ENCODE measurements at places on chromosomes 7 and 10. TPM values are rescaled to one million over a fixed set of nuclear protein-coding genes. Genes with fewer than 3 reads are reported as not detected.

LRRC4 gene
- 1.9 TPM for total RNA-seq

ECHDC3 gene
- 11.5 TPM for total RNA-seq

PHYH gene
- 40.7 TPM for total RNA-seq

GRCh38 chr10:87771871-87772500, 46.0 kb downstream of the ATAD1 start:
- no peak for ATAC-seq

DNA sequence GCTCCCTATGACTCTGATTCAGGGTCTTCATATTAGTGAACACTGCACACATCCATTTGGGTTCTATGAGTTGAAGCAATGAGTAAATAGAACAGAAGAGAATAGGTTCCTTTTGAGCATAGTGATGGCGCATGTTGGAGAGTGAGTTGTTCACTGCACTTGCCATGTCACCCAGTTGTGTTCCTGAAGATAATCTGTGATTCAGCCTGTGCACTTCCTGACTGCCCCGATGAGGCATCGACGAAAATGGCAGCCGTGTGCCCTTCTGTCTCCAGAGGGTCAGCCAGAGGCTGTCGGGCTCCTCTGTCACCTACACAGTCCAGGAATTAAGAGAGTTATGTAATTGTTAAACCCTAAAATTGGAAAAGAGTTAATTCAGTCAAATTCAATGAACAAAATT, 94.7 kb downstream of the GALNT11 start:
- ATAC-seq = no peak

GRCh38 chr10:59245686-59246085, 69.2 kb downstream of the PHYHIPL start:
- ATAC-seq = no peak

DNA sequence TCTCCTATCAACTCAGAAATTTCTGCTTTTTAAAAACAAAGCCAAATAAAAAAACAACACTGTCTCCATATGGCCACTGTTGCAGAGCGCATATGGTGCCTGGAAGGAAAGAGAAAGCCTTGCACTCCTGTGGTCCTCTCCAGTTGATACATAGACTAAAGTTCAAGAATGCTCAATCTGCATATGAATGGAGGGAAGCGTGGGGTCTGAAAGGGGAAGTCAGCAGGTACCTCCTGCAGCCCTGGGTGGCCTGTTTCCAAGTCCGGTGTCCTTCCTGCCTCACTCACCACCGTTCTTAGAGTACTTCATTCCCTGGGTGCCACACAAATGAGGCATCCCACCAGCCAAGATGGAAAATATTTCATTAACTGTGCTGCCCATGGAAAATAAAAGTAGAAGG, 138.3 kb upstream of the PALS2 start:
- ATAC-seq = no peak

GRCh38 chr10:22685926-22686325, 28.5 kb downstream of the PIP4K2A start:
- ATAC-seq = peak; percentile 65

DNA sequence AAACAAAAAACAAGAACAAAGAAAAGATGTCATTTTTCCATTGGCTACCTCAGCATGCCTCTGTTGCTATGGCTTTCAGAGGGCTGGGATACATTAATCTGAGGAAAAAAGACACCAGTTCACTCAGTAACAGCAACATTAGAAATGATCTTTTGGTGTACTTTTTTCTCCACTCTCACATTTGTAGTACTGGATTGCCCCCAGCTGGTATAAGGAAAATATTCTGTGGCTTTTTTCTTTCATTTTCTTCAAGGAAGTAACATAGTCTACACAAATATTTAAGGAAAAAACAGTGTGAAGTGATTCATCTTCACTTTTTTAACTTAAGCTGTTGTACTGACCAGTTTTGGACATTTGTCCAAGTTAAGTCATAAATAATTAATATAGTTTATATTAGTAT, 482.3 kb downstream of the SORCS1 start:
- no peak for ATAC-seq

- no peak for ATAC-seq
Observed at GRCh38 chr7:152115021-152115718, 89.7 kb downstream of the GALNT11 start.

DNA sequence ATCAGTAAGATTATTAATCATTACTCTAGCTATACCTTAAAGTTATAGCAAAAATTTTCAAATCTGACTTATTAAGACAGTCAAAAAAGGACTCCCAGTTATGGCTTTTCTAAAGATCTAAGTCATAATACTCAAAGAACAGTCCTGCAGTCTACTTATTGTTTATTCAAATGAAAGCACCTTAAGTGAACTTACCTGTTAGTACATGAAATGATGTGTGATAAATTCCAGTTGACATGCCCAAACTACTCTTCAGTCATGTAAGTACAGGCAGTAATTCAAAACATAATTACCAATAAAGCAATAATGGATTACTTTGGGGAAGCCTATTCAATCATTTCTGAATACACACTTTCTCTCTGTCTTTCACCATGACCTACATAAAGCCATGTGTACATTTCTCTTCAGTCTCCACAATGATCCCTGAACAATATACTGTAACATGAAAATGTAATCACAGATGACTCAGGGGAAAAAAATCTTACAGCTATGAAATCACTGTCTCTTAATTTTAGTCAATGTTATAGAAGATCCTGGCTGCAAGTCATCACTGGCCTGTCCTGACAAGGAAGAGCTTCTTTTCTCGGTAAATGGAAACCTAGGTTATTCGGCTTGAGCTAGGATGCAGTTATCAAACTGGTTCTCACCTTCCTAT, 420.7 kb upstream of the LRRTM3 start:
- ATAC-seq = no peak

- no peak for ATAC-seq
Observed at GRCh38 chr7:77917500-77918262, 119.1 kb downstream of the PHTF2 start.

DNA sequence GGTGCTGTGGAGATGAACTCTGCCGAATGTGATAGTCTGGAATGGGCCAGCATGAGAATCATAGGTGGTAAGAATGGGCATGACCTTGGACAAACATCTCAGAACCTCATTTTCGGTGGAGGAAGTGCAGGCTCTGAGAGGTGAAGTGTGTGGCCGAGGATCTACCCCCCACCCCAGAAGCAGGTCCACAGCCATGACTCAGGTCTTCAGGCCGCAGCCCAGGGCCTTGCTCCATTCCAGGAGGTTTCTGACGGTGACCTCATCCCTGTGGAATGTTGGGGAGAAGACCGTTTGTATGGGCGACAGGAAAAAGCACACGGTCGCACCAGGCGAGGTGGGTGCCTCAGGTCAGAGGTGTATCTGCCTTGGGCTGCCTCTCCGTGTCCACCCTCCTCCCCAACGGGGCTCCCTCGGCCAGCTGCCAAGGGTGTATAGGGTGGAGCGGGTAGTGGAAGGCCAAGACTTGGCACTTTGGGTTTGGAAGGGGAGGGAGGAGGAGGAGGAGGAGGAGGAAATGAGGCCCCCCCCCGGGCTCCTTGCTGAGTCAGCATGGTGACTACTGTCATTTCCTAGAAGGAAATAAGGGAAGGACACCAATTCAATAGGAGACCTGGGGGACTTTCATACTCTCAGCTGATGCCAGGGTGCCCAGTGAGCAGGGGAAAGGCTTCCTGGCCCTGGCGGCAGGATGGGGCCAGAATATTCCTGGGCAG, 168.0 kb upstream of the RHEB start:
- ATAC-seq = peak; percentile 89

DNA sequence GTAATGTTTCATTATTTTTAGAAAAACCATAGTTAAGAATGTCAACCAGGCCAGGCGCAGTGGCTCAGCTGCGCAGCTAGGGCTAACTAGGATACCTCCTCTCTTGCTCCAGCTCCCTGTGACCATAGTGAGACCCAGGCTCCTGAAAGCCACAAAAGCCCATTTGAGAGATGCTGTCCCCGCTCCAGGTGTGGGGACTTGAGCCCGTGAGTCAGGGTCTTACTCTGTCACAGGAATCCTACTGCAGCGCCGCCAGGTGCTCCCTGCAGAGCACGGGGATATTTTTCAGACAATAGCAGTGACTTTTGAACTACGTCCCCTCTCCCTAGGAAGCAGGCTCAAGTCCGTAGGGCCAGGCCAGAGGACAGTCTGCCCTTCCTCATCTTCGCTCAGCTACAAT, 75.6 kb upstream of the NRBF2 start:
- ATAC-seq = no peak

DNA sequence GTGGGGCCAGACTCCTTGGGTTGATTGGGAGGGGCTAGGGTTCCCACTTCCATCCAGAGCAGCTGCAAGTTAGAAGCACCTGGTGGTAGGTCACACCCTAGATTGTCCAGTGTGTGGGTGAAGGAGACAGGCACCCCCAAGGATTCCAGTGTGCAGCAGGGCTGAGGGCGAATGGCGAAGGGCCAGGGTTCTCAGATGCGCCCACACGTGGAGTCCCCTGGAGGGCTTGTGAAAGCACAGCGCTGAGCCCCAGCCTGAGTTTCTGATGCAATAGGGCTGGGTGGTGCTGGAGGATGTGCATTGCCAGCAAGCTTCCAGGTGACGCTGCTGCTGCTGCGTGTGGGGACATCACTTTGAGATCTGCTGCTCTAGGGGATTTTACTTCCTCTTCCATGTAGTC, 25.4 kb downstream of the TBATA start:
- ATAC-seq = no peak
